Cerebellar cortex (tissue), 1 donor: ENCODE measurements at places on chromosomes 7 and 10.
A peak's percentile ranks its signal among the peaks of the same experiment; 100 is the strongest.

DNA sequence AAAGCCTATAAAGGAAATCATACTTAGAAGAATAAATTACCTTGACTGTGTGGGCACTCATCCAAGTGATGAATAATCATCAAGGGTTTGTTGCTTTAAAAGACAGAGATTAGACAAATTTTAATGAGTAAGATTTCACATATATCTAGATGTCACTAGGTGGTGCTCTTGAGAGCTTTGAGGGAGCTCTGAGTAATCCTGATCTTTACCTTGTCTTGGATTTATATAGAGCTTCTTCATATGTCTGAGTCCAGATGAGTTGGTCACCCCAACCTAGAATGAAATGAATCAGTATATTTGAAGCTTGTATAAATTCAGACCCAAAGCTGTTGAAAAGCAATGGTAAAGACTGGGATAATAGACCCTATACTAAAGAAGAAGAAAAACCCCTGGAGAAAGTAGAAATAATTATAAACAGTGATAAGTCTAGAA lies 3.7 kb downstream of the AGR2 start:
- DNase-seq, result peak; percentile 21

DNA sequence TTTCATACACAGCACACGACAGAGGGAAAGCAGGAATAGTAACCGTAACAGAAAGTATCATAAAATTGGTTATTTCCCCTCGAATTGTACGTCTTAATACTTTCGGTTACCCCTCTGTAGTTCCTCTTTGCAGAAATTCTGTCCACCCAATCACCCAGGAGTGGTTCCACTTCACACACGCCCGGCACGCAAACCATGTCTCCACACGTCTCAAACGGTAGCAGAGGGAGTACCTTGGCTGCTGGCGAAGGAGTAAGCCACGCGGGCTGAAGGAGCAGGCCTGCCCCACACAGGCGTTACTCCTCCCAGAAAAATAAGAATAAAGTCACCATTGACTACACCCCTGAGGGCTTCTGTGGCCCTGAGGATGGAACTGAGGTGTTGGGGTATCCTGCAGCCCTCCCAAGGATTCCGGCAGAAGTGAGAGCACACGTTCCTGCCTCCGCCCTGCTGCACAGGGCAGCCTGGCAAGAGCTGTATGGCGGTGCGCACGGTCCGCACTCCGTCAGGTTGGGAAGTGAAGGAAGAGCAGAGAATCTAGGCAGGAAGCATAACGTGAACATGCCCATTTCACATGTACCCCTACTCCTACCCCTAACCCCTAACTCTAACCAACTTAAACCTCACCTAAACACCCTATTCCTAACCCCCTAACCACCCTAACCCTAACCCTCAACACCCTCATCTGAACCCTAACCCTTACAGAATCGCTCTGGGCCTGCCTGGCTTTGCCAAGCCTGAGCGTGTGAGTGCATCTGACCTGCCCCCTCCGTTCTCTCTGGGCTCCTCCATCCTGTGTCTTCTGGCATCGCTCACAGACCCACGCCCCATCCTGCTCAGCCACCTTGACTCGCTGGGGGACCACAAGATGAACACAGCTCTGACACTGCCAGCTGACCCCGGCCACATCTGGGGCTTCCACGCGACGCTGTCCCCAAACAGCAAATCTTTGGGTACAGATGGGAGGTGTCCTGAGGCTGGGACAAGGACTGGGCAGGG lies 18.2 kb downstream of the GPR146 start:
- no peak for DNase-seq

- DNase-seq, result no peak
These were observed 56.0 kb upstream of the SDK1 start for GRCh38 chr7:3245077-3245476.

DNA sequence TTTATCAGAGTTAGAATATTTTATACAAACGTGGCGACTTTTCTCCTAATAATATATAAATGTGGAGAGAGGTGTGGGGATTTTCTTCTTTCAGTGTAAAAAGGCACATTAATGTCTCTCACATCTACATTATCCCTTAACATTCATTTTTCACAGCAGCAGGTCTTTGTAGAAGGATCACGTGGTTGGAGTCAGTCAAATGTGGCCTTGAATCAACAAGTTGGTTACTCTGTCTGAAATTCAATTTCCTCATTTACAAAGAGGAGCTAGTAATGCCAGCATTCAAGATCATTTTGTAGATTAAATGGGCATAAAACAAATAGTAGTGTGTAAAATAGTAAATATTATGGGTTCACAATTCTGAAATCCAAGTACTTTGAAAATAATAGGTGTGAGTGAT lies 183.1 kb upstream of the SEMA3E start:
- DNase-seq, result no peak

DNA sequence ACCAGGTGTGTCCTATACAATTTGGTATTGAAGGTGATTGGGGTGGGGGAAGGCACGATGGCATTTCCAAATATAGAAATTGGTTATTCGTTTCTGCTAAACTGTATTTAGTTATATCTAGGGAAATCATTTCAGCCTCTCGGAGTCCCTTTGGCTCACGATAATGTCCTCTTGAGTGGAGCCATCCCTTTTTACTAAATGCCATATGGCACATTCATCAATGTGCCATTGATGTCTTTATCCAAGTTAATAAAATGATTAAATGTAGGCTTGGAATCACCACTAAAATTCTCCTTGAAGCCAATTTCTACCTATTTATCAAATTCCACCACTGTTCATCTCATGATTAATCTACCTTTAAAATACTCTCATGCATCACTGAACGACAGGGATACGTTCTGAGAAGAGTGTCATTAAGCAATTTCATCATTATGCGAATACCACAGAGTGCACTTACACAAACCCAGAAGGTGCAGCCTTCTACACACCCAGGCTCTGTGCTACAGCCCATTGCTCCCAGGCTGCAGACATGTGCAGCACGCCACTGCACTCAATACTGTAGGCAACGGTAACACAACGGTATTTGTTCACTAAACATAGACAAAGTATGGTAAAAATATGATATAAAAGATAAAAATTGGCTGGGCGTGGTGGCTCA lies 219.2 kb upstream of the C7orf33 start:
- DNase-seq, result no peak

GRCh38 chr10:49106451-49106850 lies 8.9 kb downstream of the VSTM4 start:
- DNase-seq, result peak; percentile 74

GRCh38 chr10:59362959-59363381 lies 621 bp upstream of the FAM13C start:
- peak; percentile 68 for DNase-seq

DNA sequence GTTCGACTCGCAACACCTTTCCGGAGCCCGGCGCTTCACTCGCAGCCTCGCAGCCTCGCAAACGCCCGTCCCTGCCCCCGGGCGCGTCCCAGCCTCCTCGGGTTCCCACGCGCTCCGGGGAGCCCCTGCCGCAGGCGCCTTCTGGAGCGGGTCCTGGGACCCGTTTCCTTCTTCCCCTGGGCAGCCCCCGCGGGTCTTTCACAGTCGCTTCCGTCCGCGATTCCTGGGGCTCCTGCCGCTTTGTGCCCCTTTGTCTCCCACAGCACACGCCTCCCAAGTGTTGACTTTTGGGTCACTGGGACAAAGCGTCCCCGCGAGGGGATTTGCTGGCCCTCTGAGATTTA lies 140.7 kb downstream of the DYNC2I1 start:
- no peak for DNase-seq

GRCh38 chr10:36051500-36051991 lies 409.4 kb upstream of the FZD8 start:
- DNase-seq, result no peak

GRCh38 chr10:32744321-32744720 lies 213.7 kb downstream of the ITGB1 start:
- no peak for DNase-seq

GRCh38 chr10:6128087-6128486 lies 39.3 kb downstream of the RBM17 start:
- no peak for DNase-seq

DNA sequence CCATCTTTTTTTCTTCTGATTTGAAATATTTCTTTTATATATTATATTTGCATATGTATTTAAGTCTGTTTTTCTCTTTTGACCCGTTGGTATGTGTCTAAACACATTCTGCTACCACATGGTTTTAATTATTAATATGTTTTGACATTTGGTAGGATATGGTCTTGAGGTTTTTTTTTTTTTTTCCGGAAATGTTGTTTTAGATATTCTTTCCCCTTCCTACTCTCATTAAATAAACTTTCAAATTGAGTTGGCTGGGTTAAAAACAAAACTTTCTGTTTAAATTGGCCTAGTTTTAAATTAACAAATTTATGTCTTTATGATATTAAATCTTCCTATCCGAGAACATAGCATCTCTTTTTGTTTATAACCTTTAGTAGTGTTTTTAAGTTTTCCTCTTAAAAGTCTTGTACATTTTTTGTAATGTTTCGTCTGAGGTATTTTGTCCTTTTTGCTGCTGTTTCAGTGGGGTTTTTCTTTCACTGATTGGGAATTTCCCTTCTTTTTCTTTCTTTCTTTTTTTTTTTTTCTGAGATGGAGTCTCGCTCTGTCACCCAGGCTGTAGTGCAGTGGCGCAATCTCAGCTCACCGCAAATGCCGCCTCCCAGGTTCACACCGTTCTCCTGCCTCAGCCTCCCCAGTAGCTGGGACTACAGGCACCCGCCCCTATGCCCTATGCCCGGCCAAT lies 25.4 kb downstream of the STAM start:
- no peak for DNase-seq

GRCh38 chr10:77188000-77188395 lies 449.6 kb downstream of the KCNMA1 start:
- DNase-seq, result no peak

GRCh38 chr7:92837000-92837749 lies 802 bp upstream of the CDK6 start:
- DNase-seq, result peak; percentile 17

- no peak for DNase-seq
These were observed 11.9 kb downstream of the HECW1 start for GRCh38 chr7:43124388-43124787.
